Smooth muscle cell of trachea (primary cell): ENCODE measurements at places on chromosomes 7 and 10. TPM values are rescaled to one million over a fixed set of nuclear protein-coding genes. Genes with fewer than 3 reads are reported as not detected.

Gene HOGA1
- 1.3 and 3.3 TPM in 2 replicates for total RNA-seq

Gene ELN
- 4.4 and 7.8 TPM in 2 replicates for total RNA-seq

Gene SLC13A1
- not detected in 2 replicates for total RNA-seq

Gene VWDE
- 0.15 TPM in 1 of 2 replicates, not detected in the other for total RNA-seq

Gene STEAP1B
- 11.9 and 25.9 TPM in 2 replicates for total RNA-seq
